ENCODE measurements at places on chromosomes 5 and 9.

DNA sequence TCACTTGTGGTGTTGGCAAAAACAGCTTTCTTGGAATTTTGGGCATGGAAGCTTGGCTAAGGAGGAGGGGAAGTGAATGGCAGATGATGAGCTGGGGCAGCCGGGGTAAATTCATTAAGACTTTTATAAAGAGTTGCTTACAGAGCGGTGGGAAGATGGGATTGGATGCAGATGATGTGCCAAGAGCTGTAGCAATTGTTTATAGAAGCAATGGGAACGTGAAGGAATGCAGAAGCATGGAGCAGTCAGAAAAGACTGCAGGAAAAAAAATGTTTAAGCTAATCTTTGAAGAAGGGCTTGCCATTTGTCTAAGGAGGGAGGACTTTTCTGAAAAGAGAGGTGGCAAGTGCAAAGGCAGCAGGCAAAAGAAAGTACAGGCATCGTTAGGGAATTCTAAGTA is 86.6 kb upstream of the SHISAL2B start:
- no peak for DNase-seq

DNA sequence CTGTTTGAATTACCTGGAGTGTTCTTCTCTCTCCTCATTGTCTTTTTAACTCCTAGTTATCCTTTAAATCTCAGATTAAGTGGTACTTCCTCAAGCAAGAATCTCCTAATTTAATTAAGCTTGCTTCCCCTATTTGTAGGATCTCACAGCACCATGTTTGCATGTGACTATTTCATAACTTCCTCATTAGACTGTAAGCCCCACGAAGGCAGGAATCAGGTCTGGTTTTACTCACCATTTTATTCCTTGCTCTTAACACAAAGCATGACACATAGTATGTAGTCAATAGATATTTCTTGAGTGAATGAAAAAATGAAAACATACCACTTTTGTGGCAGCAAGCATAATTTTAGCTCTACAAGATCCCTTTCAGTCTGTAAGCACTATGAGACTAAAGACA is 1.3 kb upstream of the ERMP1 start:
- DNase-seq: no peak

- DNase-seq: no peak
These were observed 417.3 kb downstream of the RASEF start for GRCh38 chr9:82645600-82645999.

DNA sequence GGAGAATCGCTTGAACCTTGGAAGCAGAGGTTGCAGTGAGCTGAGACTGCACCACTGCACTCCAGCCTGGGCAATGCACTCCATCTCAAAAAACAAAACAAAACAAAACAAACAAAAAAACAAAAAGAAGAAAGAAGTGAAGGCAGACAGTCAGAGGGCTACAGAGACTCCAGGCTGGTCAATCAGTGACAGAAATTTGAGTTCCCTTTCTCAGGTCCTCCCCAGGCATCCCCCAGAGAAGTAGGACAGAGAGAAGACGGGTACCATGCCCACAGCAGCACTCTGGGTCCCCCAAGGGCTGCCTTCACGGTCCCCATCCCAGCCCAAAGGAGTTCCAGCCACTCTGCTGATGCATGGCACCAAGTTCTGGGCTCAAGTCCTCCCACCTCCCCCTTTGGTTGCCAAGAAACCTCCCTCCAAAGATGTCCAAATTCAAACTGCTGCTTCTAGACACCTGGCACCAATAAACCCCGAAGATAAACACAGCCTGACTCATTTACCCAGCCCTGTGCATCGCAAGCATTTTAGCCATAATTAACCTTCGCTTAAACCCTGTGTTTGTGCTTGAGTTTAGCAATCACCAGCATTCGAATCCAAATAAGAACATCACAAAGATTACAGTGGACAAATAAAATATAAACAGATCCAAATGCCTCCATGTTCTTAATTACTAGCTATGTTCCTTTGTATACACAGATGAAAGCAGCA is 24.0 kb downstream of the SEMA4D start:
- DNase-seq: no peak

DNA sequence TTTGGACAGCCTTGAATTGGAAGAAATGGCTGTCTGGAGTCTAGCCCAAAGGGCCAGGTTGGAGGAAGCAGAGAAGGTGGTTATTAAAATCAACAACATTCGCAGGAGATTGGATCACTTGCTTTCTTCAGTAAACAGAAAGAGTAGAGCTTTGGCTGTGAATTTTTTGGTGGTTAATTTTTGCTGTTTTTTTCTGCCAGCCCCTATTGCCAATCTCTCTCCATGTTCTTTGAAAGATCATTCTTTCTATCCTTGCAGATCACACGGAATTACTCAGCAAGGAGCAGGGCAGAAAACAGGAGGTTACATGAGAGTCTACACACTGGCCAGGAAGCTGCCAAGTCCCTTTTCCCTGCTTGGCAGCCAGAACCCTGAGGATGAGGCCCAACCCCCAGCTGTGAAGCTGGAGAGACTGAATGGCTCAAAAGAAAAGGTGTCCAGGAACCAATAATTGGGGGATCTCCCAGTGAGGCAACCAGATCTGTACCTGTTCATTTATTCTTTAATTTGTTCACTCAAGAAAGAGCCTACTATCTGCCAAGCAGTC is 13.0 kb downstream of the GLRX start:
- DNase-seq: no peak

- no peak for DNase-seq
These were observed 66.5 kb downstream of the SEMA6A start for GRCh38 chr5:116507941-116508655.

DNA sequence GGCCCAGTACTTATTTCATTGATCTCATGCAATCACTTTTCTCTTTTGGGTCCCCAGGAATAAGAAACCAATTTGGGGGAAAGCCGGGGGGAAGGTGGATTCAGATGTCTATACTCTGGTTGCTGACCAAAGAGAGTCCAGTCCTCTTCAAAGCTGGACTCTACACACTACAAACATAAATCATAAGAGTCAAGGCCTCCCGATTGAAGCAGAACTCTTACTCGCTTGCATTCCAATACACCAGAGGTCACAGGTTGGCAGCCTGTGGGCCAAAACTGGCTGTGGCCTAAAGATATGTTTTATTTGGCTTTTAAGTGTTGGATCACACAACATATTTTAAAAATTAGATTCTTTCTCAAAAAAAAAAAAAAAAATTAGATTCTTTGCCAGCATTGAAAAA is 311.4 kb upstream of the MSX2 start:
- DNase-seq: no peak

GRCh38 chr9:100428871-100429654 is 2.1 kb downstream of the MSANTD3 start:
- no peak for DNase-seq

DNA sequence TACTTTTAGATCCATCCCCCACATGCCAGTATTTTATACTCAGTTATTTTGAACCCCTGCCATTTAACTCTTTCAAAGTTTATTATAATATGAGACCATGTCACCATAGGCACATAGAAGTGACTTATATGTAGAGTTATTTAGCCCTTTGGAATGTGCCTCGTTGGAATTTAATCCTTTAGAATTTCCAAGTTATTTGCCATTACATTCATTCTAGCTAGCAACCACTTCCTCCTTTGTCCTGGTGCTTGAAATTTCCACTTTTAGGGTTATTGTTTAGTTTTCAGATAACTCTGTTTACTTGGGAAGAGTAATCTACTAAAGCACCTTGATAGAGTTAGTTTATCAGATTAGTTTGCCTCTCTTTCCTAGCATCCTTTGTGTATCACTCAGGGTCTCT is 82.8 kb upstream of the TLE1 start:
- DNase-seq: no peak

GRCh38 chr5:148401604-148402003 is 17.8 kb downstream of the FBXO38 start:
- DNase-seq: no peak

Data from right forelimb (tissue), 1 donor.